ENCODE measurements at places on chromosomes 7 and 10. TPM values are rescaled to one million over a fixed set of nuclear protein-coding genes. Genes with fewer than 3 reads are reported as not detected.

Gene CPVL
- 0.20 TPM for total RNA-seq

Gene NOS3
- 0.33 TPM for total RNA-seq

Gene LRRC18
- not detected for total RNA-seq

Gene TMEM196
- not detected for total RNA-seq

Data from smooth muscle cell of the pulmonary artery (primary cell).